ENCODE measurements at places on chromosomes 1 and 21.
A peak's percentile ranks its signal among the peaks of the same experiment; 100 is the strongest.

GRCh38 chr1:111448482-111448917 is 556 bp downstream of the WDR77 start:
- peak; percentile 7 for DNase-seq

GRCh38 chr1:231359113-231359512 is 21.0 kb downstream of the SPRTN start:
- DNase-seq: no peak

- no peak for DNase-seq
Observed at GRCh38 chr1:171350594-171350993, 36.6 kb downstream of the FMO4 start.

- no peak for DNase-seq
Observed at GRCh38 chr1:221234791-221235190, 355.5 kb downstream of the HLX start.

DNA sequence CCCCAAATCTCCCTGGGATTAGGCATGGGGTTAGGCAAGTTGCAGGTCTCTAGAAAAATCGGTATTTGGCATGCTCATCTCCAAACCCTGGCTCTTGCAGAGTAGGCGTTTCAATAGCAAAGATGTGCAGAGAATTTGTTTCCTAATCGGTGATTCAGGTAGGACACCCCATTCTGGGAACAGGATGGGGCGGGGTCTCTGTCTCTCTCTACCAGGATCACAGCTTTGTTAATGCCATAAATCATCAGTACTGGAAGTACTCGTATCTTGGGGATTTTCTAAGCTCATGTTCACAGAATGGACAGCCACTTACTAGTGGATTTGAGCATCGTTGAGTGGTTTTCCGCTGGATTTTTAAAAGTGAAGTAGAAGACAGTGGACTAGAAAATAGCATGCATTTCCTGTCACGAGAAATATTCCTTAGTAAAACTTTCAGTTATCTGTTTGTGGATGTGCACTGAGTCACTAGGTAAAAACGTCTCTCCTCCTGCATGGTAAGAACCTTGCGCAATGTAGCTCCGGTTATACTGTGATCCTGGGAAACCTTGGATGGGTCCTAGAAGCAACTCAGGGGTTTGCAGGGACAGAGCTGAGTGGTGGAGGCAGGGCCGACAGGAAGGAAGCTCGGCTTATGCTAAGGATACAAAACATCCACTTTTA is 5.1 kb downstream of the TMEM51 start:
- DNase-seq: no peak

DNA sequence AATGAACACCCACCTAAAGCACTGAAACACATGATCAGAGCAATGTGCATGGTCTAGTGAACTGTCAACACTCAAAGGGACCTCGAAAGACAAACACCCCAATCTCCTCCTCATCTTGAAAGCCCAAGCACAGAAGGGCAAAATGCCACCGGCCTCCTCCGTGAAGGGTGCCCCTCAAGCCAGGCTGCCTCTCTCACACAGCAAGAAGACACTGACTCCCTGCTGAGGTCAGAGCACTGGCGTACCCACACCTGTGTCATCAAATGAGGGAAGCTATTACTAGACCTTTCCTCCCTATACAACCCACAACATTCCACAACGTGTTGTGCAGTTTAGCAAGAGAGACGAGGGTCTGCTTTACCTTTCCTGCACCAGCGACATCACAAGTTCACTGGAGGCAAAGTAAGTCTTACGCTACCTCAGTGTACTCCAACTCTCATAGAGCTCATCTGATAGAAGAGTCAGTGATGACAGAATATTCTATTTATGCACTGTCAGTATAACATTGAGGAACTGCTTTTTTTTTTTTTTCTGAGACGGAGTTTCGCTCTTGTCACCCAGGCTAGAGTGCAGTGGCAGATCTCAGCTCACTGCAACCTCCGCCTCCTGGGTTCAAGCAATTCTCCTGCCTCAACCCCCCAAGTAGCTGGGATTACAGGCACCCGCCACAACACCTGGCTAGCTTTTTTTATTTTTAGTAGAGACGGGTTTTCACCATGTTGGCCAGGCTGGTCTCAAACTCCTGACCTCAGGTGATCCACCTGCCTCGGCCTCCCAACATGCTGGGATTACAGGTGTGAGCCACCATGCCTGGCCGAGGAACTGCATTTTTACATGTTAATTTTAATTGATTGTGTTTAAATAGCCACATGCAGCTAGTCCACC is 3.3 kb downstream of the SH3BP5L start:
- no peak for DNase-seq

DNA sequence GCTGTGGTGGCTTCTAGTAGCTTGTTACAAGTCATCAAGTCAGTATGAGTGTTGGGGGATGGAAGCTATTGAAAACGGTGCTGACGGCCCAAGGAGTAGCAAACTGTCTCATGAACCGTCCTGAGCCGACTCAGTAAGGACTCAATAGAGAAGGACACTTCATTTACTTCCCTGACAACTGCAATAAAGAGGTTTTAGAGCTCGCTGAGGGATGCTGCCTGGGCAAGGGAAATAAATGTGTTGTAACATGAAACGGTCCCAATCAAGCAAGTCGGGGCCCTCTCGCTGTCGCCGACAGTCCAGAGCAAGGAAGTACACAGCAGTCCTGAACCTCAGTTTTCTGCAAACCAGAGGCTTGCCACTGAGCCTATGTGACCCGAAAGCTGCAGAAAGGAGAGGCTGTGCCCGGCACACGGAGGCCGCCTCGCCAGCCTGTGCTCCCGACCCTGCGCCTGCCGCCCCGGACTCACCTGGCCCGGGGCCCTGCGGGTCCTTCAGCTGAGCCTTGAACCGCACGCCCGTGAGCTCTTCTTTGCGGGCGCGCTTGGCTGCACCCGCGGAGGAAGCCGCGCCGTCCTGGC is 423 bp downstream of the URB1 start:
- no peak for DNase-seq

DNA sequence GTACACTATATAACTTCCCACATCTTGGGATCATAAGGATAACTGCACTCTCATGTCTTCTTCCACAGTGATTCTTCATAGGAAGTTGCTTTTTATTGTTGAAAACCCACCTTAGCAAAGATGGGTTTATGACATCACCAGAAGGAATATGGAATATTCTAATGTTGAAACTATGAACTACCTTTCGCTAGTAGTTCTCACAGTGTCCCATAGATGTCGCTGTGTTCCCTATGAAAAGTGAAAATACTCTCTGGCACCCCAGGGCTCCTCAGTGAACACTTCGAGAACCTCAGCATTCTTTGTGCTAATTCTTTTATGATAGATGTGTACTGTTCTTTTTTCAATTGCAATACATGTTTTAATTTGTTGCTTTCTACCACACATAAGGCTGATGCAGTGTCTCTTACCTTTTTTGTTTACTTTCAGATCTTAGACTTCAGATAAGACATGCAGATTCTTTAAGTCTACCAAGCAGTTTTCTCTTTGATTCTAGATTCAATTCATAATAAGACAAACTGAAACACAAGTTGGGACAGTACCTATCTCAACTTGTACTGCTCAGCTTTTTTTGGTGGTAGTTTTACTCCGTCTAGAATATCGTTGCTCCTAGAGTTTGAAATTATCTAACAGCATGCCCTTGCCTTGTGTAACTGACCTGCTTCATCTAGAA is 90.8 kb downstream of the GTF2B start:
- DNase-seq: peak; percentile 8

- DNase-seq: no peak
Observed at GRCh38 chr21:30209601-30210000, 6.3 kb downstream of the CLDN8 start.

- DNase-seq: no peak
Observed at GRCh38 chr1:193558491-193559028, 372.1 kb upstream of the B3GALT2 start.

GRCh38 chr1:69540052-69540451 is 27.7 kb upstream of the LRRC7 start:
- no peak for DNase-seq

- no peak for DNase-seq
Observed at GRCh38 chr21:18153063-18153462, 91.6 kb upstream of the CHODL start.

- DNase-seq: no peak
Observed at GRCh38 chr1:248756151-248756550, 592 bp upstream of the LYPD8 start.

- DNase-seq: no peak
Observed at GRCh38 chr1:19190468-19190867, 19.6 kb downstream of the UBR4 start.

DNA sequence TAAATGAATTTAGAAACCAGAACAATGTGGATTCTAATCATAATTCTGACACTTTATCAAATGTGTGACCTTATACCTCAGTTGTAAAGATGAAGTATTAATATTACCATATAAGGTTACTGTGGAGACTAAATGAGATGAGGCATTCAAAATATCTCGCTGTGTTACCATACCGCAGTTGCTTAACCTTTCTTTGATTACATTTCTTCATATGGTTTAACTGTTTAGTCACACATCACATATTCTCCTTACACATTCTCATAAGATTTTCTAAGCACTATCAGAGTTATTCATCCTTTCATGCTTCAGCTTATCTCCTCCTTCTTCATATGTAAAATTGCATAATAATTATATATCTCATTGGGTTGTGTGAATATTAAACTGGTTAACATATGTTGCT is 88.9 kb downstream of the LRRC53 start:
- no peak for DNase-seq

DNA sequence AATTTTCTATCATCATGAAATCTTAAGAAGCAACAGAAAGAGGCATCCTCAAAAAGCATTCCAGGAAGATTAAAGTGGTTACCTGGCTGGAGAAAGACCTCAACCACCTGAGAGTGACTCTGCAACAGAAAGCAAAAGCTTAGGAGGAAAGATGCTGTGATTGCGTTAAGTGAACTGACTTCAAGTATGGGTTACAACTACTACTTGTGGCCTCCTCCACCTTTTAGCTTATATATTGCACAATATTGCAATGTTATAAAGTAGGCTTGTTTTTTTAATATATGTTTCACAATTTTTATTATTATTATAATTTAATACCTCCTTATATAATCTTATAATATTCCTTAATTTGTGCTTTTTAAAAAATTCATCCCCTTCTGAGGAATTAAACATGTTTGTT is 1407.5 kb downstream of the KCNT2 start:
- DNase-seq: no peak

- DNase-seq: peak; percentile 90
Observed at GRCh38 chr1:109041621-109042468, at the start of gene WDR47. WDR47 (minus strand) TSS chr1:109042102; CDS start chr1:109023512, 18,590 bp downstream.

- DNase-seq: peak; percentile 9
Observed at GRCh38 chr1:225653463-225654276, 747 bp upstream of the ENAH start.

DNA sequence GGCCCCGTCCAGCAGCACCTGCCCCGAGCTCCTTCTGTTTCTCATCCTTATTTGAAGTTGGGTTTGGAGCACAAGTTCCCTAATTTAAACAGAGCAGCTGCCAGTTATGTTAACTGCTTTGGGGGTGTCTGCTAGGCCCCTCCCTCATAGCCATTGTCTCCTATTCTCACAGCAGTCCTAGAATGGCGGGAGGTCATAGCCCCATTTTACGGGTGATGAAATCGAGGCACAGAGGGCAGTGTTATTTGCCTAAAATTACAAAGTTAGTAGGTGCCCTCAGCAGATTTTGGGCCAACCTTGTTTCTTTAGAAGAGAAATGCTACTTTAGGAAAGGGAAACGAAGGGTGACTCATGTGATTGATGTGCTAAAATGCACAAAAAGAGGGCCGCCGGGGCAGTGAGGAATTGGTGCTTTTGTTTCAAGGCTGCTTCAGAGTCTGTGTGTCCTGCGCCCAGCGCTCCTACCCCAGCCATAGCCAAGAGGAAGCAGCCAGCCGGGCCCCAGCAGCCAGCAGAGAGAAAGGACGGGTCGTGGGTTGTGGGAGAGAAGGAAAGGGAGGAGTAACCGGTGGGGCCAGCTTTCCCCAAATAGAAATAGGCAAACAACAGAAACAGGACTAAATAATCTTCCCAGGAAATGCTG is 13.0 kb downstream of the VANGL1 start:
- no peak for DNase-seq

- DNase-seq: no peak
Observed at GRCh38 chr1:35650416-35650815, 9.1 kb upstream of the PSMB2 start.

DNA sequence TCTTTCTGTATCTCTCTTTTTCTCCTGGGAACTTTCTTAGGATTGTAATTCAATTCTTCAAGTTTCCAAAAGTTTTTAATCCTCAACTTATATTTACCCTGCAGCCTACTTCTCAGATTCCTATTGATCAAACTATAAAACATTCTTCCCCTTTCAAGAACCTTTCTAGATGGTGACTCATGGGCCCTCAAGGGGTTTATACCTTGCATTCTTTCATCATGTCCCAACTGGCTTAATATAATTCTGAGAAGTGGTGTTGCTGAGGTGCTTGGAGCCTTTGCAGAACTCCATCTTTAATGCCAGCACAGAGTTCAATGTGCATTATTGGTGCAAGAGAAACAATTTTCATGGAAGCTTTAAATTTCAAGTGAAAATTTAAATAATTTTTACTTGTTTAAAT is 273.4 kb downstream of the VAV3 start:
- DNase-seq: no peak

DNA sequence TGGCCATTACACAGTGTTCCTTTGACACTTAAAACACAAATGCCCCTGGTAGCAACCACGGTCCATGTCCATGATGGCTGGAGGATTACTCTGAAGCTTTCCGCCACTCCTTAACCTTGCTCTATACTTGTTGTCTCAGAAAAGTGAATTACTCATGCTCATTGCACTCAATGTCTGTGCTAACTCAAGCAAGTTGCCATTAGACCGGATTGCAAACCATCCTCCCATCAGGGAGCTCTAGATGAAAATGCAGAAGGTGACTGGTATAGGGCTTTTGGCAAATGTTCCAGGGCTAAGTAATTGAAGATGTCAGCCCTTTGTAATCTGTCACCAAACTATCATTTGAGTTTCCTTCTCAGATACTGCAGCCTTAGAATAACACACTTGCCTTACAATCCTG is 1288.3 kb upstream of the B3GALT2 start:
- DNase-seq: no peak

DNA sequence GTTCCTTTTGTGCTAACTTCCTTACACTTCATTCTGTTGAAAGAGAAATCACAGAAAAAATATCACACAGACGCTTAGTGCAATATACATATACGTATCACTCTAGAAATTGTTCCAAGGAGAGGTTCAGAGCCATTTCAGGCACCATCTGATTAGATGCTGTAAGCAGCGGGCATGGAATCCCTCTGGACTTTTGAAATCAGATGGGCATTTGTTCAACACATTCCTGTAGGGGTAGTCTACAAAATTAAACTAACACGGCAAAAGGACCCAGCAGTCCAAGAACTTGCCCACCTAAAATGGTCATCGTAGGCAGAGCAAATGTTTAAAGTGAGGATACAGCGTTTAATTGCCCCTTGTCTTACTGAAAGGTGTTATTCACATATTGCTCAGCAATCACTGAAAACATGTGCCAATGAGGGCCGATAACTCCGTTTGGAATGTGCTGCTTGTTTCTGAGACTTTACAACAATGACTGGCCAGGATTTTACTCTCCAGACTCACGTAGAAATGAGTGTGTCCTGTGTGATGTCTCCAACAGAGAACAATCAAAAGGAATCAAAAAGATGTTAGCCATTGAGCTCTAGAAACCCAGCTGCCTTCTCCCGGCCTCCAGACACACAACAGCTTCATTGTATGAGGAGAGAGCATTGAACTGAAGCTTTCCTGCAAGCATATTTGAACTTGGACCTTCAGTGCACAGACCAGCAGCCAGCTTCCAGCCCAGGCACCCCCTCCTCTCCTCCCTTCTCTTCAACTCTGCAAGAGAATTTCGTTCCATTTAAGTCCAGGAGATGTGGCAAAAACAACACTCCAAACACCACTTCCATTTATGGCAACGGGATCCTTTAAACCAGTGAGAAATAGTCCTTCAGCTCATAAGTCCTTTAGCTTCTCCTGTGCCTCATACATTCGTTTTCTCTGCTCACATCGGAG is 32.1 kb upstream of the ADORA3 start:
- no peak for DNase-seq

- no peak for DNase-seq
Observed at GRCh38 chr21:42939582-42940413, 14.4 kb upstream of the ERVH48-1 start.

Data from stimulated activated CD4-positive, alpha-beta T cell treated with anti-CD3 and anti-CD28 coated beads, Interleukin-1b, Interleukin-23, amount 100 ng/mL, for 4 hours (primary cell).